Stimulated activated CD4-positive, alpha-beta T cell treated with anti-CD3 and anti-CD28 coated beads, Interleukin-15, amount 100 ng/mL, for 48 hours (primary cell): ENCODE measurements at places on chromosomes 11 and 22.

- no peak for DNase-seq
Measured at GRCh38 chr11:126892756-126893155, 107.8 kb downstream of the KIRREL3 start.

GRCh38 chr11:58285483-58286040 lies 17.5 kb upstream of the OR10W1 start:
- no peak for DNase-seq

GRCh38 chr11:102470251-102470650 lies 17.7 kb upstream of the TMEM123 start:
- no peak for DNase-seq

DNA sequence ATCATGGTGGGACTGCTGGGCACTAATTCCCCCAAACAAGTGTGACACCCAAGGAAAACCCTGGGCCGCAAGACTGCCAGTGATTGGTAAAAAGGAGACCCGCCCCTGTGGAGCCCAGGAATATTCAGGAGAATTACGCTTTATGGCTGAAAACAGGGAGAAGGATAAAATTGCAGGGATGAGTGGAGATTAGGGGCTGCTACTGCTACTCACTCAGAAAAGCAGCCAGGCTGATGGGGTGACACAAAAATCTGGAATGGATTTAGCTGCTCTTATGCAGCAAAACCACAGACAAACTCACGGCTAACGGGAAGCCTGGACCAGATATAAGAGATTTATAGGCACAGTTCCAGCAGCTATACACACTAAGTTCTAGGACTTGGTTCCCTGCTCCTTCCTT lies 4.4 kb upstream of the FBXO3 start:
- DNase-seq: no peak

DNA sequence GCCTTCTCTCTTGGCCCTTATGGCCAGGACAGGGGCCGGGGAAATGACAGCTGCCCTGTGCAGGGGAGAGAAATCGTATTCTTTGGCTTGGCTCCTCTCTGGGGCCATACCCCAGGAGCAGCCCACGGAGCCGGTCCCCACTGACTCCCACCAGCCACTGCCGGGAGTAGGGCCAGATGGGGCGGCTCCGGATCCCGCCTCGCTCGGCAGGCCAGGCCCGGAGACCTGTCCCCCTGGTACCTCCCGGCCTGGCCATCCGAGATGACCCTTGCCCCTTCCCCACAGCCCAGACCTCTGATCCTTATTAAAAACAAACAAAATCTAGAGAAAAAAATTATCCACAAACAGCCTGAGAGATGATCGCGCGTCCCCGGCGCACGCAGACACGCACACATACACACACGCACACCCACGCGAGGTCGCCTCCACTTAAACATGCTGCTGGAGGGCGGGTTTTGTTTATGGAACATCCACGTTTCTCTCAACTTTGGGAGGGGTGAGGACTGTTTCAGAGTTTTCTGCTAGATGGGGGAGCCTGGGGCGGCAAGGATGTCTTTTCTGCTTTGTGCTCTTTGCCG lies 59.1 kb downstream of the IGLL1 start:
- no peak for DNase-seq

GRCh38 chr22:50056214-50056972 lies 1.7 kb downstream of the TTLL8 start:
- DNase-seq: no peak

DNA sequence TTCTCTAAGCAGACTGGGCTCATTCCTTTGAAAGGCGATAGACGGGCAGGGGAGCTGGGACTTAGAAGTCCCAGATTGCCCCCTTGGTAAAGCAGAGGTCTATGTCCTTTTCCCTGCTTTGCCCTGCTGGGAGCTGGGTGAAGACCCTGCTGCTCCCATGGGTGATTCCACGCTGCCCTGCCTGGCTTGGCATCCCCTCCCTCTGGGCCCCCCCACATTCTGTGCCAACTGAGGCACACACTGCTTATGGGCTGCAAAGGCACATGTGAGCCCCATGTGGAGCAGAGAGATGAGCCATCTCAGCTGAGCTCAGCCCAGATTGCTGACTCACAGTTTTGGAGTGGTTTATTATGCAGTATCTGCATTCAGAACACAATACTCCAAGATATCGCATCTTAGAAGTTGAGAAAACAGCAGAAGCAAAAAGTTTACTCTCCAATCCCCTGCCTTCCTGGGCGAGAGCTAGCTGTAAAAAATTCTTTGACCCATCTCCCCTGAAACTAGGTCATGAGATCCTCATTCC lies 127.2 kb downstream of the ST3GAL4 start:
- no peak for DNase-seq

- DNase-seq: no peak
Measured at GRCh38 chr11:69267395-69267805, 26.6 kb upstream of the MYEOV start.

- no peak for DNase-seq
Measured at GRCh38 chr11:121095561-121095960, 5.5 kb upstream of the TECTA start.

- no peak for DNase-seq
Measured at GRCh38 chr11:116193321-116194131, 579.3 kb downstream of the BUD13 start.

- DNase-seq: no peak
Measured at GRCh38 chr11:31798554-31799434, 12.3 kb downstream of the PAX6 start.

DNA sequence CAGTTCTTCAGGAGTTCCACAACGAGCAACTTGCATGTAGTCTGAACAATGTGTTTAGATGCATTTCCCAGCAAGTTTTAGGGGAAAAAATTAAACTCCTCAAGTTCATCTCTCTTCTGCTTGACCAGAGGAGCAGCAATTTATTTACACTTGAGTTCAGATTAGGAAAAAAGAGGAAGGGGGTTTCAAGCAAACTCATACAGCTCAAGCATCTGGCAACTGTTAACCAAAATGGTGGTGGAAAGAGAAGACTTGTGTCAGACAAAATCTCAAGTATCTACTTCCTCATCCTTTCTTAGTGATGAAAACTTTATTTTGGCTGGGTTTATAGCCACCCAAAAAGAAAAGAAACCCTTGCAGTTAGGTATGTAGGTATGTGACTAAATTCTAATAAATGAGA lies 29.1 kb upstream of the PICALM start:
- DNase-seq: no peak

DNA sequence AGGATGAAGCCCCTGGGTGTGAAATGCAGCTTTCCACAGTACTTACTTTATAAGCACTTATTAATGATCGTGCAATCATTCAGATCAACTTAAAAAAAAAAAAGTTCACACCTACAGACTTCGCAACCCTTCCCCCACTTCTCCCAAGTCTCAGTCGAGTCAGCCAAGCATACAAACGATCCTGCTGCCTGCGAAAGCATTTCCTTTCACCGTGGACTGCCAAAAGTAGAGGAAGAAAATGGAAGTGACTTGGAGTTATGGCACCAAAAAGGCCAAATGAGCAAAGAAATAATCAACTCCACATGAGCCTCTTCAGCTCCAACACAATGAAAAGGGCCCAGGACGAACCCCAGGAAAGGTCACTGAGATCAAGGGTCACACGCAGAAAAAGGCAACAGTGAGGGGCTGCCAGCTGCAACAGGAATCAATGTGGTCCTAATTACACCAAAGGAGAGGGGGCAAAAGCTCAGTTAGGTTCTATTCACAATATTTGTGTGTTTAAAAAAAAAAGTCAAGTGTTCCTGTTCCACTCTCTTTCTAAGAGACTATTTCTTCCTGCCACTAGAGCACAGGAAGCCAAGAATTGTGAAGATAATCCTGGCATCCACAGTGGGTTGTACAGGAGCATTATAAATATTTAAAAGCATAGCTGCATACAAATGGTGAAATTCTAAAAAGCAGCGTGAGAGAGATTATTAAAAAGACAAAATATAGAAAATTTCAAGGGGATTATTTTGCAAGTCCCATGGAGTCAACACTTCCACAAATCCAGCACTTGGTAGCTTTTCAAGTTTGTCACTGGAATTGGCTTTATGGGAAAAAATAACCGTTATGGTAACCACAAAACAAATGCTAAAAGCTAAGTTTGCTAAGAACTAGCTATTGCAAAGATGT lies 28.4 kb downstream of the CDON start:
- no peak for DNase-seq

- DNase-seq: peak; percentile 52
Measured at GRCh38 chr22:19717691-19718455, 3.6 kb downstream of the SEPTIN5 start.

DNA sequence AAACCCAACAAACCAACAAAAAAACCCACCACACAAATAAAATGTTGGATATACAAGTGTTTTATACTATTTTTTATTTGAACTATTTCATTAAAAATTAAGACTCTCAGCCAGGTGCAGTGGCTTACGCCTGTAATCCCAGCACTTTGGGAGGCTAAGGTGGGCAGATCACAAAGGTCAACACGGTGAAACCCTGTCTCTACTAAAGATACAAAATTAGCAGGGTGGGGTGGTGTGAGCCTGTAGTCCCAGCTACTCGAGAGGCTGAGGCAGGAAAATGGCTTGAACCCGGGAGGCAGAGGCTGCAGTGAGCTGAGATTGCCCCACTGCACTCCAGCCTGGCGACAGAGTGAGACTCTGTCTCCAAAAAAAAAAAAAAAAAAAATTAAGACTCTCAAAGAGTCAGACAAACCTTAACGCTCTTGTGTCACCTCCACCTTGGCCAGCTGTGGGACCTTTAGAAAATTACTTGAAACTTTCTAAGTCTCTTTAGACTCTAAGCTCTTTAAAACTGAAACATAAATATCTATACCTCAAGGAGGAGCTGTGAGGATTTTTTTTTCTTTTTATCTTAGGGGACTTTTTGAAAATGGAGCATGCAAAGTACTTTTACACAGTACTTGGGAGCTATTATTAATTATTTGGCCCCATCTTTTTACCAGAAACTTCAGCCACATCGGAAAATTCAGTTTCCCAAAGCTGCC lies 68.4 kb upstream of the CLNS1A start:
- DNase-seq: no peak

- no peak for DNase-seq
Measured at GRCh38 chr11:2103668-2104523, 35.3 kb downstream of the IGF2 start.

- no peak for DNase-seq
Measured at GRCh38 chr11:132636523-132636922, 895.8 kb downstream of the OPCML start.

DNA sequence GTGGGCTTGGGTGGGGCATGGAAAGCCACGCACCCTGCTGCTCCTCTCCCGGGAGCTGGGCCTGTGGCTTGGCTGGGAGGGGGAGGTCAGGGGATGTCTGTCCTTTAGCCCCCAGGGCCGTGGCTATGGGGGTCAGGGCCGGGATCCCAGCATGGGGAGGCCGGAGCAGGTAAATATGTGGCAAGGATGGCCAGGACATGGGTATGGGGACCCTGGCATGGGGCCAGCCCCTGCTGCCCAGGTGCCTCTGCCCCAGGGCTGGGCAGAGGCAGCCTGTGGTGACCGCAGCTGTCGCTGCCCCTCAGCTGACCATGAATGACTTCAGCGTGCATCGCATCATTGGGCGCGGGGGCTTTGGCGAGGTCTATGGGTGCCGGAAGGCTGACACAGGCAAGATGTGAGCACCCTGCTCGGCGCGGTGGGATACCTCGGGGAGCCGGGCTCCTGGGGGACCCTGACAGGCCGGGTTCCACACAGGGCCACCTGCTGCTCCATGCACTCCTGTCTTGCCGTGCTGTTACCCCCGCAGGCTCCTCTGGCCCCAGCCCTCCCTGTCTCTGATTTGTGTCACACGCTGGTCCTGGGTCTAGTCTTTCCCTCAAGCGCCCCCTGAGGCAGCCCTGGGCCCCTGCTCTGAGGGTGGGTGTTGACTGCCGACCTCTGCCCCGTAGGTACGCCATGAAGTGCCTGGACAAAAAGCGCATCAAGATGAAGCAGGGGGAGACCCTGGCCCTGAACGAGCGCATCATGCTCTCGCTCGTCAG lies 8.1 kb upstream of the ANKRD13D start:
- DNase-seq: no peak

GRCh38 chr22:27318516-27318915 lies 483.0 kb downstream of the MN1 start:
- no peak for DNase-seq

DNA sequence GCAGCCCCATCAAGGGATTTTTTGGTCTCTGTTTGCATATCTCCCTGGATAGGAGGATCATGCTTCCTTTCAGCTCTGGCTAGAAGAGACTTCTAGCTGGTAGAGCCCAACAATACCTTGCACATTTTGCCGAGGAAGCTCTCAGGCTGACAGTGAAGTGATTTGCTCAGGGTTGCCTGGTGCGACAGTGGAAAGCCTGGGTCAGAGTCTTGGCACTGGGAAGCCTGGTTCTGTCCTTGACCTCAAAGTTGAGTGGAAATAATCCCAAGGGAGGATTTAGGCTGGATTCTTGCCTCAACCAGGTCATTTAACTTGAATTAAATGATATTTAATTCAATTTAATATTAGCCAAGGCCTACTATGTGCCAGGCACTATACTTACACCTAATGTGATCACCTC lies 24.4 kb upstream of the ALG8 start:
- no peak for DNase-seq

DNA sequence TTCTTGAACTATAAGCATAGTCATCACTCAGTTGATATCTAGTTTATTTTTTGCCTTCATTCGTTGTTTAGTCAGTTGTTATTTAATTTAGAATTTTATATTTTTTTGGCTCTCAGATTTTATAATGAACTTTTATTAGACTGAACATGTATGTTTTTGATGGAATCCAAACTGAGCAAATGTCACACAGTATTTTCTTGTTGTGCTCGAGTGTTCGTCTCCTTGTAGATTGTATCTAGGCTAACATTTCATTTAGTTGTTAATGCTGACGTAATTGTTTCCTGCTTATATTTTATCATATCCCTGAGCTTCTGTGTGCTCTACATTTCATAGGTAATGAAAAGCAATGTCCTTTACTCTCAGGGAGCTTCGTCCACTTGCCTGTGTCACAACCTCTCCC lies 286.2 kb downstream of the TMEM135 start:
- no peak for DNase-seq

- no peak for DNase-seq
Measured at GRCh38 chr22:39241794-39242594, 2.8 kb downstream of the PDGFB start.

DNA sequence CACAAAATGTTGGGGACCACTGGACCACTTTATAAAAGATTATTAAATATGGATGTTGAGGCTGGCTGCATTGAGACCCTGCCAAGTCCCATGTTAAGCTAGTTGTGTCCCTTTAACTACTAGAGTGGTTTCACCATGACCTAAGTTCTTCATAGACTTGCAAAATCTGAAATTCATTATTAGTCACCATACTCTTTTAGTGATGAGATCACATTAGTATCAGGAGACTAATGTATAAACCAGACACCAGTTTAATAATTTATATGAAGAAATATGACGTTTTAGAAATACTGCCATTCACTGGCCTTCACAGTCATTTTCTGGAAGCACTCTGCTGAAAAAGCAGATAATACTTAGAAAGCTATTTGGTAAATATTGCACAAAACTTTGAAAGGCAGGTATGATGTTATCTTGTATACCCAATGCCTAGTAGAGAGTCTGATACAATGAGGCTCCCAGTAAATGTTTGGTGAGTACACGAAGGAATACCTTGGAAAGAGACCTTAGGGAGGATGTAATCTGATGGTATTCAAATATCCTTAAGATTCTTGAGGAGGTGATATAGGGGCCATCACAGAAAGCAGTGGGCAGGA lies 728.2 kb upstream of the ANO5 start:
- DNase-seq: no peak
